ENCODE measurements at places on chromosomes 6 and 20.

DNA sequence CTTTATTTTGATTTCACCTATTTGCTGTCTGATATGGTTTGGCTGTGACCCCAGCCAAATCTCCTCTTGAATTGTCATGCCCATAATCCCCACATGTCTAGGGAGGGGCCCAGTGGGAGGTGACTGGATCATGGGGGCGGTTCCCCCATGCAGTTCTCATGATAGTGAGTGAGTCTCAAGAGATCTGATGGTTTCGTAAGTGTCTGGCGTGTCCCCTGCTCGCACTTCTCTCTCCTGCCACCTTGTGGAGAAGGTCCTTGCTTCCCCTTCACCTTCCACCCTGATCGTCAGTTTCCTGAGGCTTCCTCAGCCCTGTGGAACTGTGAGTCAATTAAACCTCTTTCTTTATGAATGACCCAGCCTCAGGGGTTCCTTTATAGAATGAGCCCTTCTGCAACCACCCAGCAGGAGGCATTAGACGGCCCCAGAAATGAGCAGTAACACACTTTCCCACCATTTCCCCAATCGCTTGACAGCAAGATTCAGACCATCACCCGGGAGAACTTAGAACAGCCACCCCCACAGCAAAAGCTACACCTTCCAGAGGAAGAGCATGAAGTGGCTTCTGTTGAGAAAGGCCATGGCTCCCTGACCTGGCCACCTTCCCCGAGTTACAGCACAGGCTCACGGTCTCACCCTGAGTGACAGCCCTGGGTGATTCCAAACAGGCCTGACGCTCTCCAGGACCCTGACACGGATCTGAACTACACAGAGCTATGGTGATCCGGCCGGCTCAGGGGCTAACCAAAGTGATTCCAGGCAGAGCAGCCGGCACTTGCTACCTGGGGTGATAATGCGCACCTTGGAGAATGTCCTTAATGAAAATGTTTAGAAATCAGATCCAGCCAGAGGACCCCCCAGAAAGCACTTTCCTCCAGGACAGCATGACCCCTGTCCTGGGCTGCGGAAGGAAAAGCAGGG is 131.2 kb upstream of the CDH4 start:
- DNase-seq = no peak

GRCh38 chr6:72212686-72213085 is 326.3 kb downstream of the RIMS1 start:
- DNase-seq = no peak

- no peak for DNase-seq
Observed at GRCh38 chr6:13453771-13454251, 33.6 kb downstream of the GFOD1 start.

GRCh38 chr6:42075159-42075838 is 25.0 kb downstream of the TAF8 start:
- DNase-seq = no peak

DNA sequence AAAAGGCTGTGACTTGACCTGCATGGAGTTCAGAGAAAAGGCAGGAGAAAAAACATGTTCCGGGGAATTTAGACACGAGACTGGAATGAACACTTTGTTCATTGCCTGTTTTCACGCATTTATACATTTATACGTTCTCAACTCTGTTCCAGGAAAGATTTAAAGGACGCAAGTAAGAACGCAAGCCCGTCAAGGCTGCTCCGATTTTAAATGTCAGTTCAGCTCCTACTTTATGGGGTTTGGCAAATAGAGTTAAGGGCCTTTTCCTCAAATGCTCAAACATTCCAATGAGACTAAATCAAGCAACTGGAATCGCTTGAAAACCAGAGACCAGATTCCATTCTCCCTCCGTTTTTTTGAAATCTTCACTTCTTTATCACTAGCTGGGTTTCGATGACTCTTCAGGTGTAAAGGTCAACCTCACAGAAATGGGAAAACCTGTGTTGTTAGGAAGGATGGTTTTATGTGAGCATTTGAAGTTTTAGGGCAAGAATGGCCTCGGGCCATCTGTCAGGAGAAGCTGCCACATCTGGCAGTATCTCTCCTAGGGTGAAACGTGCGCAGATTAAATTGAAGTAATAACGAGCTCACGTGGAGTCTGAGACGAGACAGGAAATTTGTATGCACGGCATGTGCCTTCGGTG is 24.9 kb downstream of the TTLL2 start:
- no peak for DNase-seq

GRCh38 chr20:15288106-15288505 is 950.7 kb upstream of the FLRT3 start:
- DNase-seq = no peak

DNA sequence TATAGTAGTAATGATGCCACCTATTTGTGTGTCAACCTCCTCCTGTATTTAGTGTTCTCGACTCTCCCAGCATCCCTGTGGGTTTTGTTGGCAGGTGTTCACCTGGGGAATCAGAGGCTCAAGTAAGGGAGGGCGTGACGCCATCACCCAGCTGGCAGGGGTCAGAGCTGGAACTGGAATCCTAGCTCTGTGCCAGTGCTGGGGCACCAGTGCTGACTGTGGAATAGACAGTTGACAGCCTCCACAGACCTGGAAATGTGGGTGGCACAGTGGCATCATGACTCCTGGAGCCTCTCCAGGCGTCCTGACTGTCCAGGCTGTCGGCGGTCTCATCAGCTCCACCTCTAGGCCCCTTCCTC is 102.8 kb downstream of the SYCP2 start:
- DNase-seq = no peak

DNA sequence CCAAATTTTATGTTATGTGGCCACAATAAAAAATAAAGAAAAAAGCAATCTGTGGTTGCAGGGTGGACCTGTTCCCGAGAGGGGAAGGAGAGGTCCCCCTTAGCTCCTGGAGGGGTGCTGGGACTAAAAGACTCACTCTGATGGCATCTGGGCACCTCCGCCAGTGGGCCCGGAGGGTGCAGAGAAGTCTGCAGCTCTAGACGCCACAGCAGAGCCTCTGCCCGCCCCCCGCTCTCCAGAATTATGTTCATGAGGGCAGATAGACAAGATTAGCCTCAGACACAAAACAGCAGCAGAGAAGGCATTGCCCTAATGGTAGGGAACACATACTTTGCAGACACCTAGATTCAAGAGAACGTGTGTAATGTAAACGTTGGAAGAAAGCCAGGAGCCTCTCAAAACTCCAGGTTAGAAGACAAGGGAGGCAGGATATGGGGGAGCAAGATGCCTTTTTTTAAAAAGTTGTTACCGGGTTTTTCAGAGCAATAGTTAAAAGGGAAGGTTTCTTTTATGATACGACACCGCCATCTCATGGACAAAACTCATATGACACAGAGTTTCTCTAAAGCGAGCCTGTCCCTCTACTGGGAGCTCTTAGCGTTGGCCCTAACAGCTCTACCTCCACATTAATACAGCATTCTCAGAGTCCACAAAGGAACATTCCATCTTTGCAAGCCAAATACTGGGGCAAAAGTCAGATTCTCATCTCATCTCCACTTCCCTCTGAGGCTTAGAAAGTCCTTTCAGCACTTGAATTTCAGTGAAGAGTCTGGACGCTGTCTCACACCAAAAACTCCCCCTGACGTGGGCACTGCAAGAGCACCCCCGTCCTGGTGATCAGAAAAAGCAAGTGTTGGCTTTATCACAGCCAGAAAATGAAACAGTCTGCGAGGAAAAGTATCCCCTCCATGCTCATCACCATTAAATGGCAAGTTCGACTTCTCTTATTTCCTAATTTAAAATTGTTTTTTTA is 47.2 kb downstream of the FOXF2 start:
- no peak for DNase-seq

DNA sequence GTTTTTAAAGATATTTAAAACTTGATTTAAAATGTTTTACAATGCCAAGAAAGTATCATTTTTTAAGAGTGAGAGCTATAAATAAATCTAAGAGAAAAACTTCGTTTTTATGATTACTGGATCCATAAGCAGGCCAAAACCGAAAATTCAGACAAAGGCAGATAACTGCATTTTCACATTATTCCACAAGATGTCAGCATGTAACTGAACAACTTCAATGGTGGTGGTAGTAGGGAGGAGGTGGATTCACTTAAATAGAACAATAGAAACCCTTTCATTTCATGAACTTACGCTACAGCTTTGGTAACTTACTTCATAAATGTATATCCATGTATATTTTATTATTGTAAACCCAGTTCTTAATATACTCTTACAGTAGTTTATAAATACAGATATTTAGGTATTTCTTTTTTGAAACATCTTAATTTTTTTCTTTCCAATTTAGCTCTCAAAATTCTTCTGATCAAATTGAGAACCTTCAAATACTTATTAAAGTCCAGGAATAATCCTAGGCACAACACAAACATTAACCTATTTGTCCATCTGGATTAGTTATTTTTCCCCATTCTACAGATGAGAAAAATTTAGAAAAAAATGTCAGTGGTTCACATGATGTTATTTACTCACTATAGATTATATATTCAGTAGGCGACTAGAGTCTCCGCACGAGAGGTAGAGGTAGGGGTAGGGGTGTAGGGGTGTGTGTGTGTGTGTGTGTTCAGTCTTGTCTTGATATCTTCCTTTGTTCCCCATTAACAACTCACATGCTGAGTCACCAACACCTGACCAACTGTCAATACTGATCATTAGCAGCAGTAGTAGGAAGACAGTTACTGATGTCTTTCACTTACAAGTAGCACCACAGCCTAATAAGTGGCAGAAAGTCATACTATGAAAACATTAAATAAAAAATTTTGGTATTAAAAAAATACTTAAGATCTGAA is 111.5 kb downstream of the ARHGAP18 start:
- DNase-seq = no peak

DNA sequence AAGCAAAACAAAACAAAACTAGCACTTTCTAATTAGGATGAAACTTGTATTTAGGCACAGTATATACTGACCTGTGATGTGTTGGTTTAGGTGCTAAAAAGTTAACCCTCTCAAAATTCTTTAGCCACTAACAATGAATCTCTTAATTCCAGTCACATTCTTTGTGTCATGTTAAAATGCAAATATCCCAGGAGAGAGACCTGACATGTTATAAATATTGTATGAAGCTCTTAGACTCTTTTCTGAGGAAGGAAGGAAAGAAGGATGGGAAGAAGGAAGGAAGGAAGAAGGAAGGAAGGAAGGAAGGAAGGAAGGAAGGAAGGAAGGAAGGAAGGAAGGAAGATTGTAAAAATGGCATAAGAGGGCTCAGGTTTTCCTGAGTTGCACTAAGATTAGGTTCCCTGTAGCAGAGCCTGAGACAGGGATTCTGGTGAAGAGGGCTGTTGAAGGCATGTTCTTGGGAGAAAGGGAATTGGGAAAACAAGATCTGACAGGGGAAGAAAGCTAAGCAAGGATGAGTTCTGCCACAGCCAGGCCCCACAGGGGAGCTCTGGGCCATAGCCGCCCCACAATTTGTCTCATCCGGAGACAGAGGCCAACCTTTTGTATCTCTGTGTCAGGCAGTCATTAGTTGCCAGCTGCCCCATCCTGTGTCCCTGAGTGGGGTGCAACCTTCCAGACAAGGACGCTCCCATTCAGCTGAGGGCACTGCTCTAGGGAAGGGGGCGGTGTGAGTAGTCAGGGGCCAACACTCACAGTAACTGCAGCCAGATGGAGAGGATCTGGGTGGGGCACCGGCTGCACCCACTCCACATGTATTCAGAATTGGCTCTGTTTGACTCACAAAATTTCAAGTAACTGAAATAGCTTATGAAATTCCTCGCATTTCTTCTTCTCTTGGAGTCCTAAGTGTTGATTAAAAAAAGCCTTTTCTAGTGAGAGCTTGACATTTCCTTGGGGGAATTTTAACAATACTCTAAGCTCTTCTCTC is 189.3 kb upstream of the ARG1 start:
- no peak for DNase-seq

Measured in cortex of kidney (tissue), 1 donor.